NCI-H1436 treated with DMSO at 0.1 percent for 48 hours (cell line): ENCODE measurements at places on chromosomes 6 and 20.

DNA sequence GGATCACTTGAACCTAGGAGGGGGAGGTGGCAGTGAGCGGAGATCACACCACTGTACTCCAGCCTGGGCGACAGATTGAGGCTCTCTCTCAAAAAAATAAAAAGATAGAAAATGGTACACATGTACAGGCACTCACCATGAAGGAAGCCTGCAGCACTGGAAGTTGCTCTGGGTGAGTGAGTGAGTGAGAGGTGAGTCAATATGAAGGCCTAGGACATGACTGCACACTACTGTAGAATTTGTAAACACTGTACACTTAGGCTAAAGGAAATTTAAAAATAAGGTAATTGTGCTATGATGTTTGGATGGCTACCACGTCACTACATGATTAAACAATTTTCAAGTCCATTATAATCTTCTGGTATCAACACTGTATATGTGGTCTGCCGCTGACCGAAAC is 216.2 kb downstream of the FOXC1 start:
- DNase-seq: no peak

GRCh38 chr20:58870293-58871014 is 17.9 kb downstream of the GNAS start:
- no peak for DNase-seq

GRCh38 chr6:169198885-169199284 is 54.8 kb downstream of the THBS2 start:
- no peak for DNase-seq

DNA sequence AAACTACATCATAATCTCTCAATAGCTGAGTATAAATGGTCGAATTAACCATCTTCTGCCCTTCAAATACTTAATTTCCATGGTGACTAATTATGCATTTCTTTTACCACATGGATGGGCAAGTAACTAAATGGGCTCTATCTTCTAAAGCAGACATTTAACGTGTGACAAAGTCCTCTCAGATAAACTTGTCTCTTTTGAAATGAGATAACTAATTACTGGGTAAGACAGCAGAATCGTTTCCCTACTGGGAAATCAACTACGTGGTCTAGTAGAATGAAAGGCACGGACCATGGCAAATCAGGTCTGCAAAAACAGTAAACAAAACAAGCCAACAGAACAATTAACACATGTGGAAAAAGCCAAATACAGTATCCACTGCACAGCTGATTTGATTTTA is 137.7 kb downstream of the BACH2 start:
- no peak for DNase-seq

DNA sequence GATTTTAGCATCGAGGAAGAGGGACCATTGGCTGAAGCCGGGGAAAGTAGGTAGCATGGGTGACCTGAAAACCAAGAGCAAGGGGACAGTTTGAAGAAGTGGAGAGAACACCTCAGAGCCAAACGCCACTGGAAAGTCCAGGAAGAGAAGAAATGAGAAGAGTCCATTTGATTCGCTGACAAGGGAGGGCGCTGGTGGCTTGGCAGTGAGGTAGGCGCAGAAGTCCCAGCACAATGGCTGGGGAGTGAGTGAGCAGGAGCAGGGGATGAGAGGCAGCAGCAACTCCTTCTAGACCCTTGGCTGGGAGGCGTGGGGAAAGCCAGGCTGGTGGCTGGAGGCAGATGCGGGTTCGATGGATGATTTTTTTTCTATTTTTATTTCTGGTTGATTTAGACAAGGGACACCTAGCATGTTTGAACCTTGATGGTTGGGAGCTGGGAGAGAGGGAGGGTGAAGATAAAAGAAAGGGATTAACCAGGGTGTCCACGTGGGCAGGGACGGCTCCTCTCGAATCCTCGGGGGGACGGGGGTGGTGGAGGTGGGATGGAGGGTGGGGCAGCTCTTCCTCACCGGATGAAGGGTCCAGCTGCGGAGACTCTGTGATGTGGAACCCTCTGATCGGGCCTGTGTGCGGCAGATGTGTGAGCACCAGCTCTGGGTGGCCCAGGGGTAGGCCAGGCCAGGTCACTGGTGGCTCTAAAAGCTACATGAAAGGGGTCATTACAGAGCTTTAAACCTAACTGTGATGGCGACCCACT is 164.2 kb downstream of the NFATC2 start:
- no peak for DNase-seq

- no peak for DNase-seq
Measured at GRCh38 chr6:2037237-2037926, 208.0 kb downstream of the GMDS start.

GRCh38 chr20:44390280-44390679 is 34.8 kb downstream of the HNF4A start:
- no peak for DNase-seq
